ENCODE measurements at places on chromosomes 16 and 17. TPM values are rescaled to one million over a fixed set of nuclear protein-coding genes. Genes with fewer than 3 reads are reported as not detected.

GNGT2 gene
- total RNA-seq: 0.31 TPM

MYH11 gene
- under 0.01 TPM for total RNA-seq

- no peak for DNase-seq
Measured at GRCh38 chr17:58219789-58220183, 731 bp upstream of the MKS1 start.

DNA sequence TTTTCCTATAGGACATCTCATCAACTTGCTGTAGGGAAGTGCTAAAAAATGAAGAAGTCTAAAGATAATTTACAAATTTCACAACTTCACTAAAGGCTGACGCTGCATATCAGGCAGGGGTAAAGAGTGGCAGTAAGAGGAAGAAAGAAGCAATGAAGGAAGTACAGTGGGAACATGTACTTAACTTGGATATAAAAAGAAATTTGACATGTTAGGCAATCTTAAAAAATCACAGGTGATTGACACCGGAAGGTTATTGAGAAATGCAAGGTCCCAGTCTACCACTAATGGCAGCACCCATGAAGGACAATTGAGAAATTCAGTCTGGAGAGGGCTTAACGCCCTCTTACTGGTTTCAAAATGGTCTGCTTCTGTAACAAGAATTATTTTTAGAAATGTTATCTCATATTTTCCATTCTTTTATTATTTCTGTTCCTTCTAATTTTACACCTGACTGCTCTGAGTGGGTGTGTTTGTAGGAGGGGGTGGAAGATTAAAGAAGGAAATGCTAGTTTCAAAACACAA lies 358.1 kb downstream of the KCNJ2 start:
- DNase-seq: no peak

DNA sequence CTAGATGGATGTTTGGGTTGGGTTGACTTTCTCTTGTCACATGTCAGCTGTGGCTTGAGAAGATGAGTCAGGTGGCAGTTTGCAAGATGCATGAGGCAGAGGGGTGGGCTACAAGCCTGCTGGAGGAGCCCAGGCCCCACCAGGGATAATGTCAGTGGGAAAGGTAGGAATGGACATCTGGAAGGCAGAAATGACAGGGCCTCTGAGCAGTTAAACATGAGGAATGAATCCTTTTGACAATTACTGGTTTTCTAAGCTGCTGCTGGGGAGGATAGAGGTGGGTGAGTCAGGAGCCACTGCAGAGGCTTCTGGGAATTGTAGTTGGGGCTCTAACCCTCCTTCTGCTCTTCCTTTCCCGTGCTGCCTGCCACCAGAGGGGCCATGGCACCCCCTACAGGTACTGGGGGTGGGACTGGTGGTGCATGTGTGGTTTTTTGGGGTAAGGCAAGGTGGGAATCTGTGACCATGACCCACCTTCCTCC lies 15.7 kb downstream of the SLC52A1 start:
- DNase-seq: no peak

Data from occipital lobe (tissue), 3 donors.